ENCODE measurements at places on chromosomes 7 and 10.
A peak's percentile ranks its signal among the peaks of the same experiment; 100 is the strongest.

DNA sequence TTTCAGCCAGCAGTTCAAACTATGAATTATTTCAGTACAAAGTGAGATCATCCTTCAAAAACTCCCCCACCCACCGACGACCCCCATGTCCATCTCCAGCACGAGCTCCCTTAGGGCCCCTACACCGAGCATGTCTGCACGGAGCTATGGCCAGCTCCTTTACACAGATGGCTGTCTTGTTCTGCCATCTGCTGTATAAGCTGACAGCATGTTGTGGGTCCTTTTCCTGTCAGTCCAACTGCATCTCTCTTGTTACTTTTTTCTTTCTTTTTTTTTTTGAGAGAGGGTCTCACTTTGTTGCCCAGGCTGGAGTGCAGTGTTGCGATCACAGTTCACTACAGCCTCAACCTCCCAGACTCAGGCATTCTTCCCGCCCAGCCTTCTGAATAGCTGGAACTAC, 21.6 kb downstream of the NPC1L1 start:
- DNase-seq, result no peak

GRCh38 chr10:101041252-101041761, 10.3 kb downstream of the SFXN3 start:
- DNase-seq, result peak; percentile 81

DNA sequence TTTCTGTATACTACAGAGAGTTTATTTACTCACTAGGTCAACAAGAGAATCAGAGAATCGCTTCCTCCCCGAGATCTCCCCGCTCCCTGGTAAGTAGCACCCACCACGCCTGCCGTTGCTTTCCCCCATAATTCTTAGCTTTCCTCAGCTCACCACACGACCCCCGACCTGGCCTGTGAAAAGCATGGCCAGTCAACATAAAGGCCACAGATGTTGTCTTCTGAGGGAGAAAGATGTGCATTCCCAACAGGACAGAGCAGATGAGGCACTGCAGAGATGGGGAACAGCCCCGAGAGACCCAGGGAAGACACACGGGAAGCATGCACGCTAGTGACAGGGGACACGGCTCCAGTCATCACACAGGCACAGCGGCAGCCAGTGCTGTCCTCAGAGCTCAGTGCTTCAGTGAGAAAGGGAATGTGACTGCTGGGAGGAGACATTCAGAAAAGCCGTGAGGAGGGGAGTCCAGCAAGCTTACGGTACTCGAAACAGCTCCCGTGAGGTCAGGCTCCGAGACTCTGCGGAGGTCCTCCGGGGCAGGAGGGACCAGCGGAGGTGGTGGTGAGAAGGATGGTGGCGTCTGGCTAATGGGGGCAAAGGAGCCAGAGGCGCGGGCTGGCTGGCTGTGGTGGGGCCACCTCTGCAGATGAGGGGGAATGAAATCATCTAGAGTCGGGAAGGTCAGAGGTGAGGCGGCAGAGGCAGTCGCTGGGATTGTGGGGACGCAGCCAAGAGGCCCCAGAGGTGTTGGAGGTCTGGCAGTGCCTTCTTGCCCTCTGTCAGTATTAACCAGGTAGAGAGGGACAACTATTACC, 123.4 kb upstream of the PDLIM1 start:
- no peak for DNase-seq

DNA sequence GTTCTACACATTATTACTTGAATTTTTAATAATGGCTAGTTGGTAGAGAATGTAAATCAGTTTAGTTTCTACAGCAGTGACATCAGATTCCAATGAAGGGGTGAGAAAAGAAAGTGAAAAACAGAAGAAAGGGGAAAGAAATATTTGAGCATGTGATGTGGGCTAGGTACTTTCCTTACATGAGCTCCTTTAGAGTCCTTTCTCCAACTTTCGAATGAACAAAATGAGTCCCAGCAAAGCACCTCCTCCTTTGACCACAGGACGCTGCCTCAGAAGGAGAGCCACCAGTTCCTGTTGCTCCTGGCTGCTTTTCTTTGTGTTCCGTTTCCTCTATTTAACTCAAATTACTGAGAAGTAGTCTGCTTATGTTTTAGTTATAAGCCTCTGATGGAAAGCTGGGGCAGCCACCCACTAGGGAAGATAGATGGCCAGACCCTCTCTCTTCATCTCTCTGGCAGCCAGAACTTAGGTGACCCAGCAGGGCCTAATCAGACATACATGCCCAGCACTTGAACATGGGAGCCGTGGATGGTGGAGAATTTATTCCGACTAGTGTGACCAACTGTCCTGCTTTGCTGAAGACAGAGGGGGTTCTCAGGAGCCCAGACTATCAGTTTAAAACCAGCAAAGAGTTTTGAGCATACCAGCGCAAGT, 82.4 kb upstream of the NME8 start:
- DNase-seq, result no peak

GRCh38 chr7:93203496-93203895, 22.8 kb downstream of the HEPACAM2 start:
- DNase-seq, result no peak

GRCh38 chr10:102744374-102745051, 765 bp downstream of the WBP1L start:
- peak; percentile 1 for DNase-seq

- DNase-seq, result peak; percentile 89
Observed at GRCh38 chr10:8054494-8055407, at the start of gene GATA3. Gene GATA3 (plus strand): TSS chr10:8054688. CDS start chr10:8055656, 968 bp downstream.

DNA sequence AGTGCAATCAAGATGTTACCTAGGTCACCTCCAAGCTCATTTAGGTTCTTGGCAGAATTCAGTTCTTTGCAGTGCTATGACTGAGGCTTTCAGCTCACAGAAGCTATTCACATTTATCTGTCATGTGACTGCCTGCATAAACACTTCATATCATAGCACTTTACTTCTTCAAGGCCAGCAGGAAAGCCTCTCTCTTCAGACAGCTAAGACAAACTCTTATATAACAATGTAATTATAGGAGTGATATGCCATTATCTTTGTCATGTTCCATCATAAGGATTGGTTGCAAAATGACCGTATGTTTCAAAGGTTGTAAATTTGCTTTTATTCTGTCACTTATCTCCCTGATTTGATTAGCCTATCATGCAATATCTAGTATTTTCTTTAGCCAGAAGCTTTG, 78.8 kb upstream of the TMEM196 start:
- no peak for DNase-seq

GRCh38 chr10:63365976-63366765, 99.6 kb downstream of the JMJD1C start:
- no peak for DNase-seq

GRCh38 chr10:42523098-42523497, 115.3 kb downstream of the ZNF33B start:
- DNase-seq, result no peak

- DNase-seq, result no peak
Observed at GRCh38 chr10:61805091-61805490, 96.4 kb upstream of the ARID5B start.

DNA sequence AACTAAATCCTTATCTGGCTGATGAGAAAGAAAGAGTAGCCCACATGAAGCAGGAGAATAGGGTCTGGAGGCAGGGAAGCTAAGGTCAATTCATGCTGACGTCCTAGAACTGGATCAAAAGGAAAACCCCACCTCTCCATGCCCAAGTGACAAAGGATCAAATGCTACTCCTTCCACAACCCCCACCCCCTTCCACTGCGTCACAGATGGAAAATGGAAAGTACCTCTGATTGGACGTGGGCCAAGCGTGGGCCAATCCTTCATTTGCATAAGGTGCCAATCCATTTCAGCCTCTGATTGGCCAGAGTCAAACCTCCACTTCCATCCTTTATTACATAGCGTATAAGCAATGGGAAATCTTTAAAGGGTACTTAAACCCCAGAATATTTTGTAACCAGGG, 431.3 kb upstream of the ETV1 start:
- no peak for DNase-seq

- DNase-seq, result peak; percentile 96
Observed at GRCh38 chr7:65872776-65873581, at the start of gene VKORC1L1. Gene VKORC1L1 (plus strand): TSS chr7:65873074. CDS start chr7:65873372, 298 bp downstream.

- DNase-seq, result no peak
Observed at GRCh38 chr10:14198078-14198477, 132.6 kb downstream of the FRMD4A start.

- DNase-seq, result no peak
Observed at GRCh38 chr7:129859183-129859582, 93.6 kb downstream of the UBE2H start.

GRCh38 chr10:23354630-23355279, 10.2 kb upstream of the C10orf67 start:
- no peak for DNase-seq

DNA sequence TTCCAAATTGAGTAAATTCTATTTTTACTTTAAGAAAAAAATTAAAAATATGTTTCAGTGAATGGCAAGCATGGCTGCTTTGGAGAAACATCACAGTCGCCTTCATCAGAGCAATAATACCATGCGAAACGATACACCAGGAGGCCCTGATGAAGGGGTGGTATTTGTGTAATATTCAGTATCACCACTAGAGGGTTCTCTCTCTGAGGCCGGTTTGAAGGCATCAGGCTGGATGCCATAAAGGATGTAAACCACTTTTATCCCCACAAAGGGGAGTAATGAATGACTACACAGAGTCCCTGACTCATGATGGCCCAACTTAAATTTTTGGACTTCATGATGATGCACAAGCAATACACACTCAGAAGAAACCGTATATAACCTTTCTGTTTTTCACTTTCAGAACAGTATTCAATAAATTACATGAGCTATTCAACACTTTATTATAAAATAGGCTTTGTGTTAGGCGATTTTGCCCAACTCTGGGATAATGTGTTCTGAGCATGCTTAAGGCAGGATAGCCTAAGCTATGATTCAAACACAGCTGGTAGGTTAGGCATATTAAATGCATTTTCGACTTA, 95.5 kb downstream of the PPP1R17 start:
- DNase-seq, result peak; percentile 14

DNA sequence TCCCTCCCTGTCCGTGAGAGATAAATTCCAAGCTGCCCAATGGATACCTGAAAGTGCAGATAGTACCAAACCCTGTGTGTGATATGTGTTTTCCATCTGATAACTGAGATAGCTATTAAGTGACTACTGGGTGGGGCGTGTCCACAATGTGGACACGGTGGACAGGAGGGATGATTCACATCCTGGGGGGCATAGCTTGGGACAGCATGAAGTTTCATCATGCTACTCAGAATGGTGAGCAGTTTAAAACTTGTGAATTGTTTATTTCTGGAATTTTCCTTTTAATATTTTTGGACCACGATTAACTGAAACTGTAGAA, 158.6 kb downstream of the CREB5 start:
- DNase-seq, result no peak

DNA sequence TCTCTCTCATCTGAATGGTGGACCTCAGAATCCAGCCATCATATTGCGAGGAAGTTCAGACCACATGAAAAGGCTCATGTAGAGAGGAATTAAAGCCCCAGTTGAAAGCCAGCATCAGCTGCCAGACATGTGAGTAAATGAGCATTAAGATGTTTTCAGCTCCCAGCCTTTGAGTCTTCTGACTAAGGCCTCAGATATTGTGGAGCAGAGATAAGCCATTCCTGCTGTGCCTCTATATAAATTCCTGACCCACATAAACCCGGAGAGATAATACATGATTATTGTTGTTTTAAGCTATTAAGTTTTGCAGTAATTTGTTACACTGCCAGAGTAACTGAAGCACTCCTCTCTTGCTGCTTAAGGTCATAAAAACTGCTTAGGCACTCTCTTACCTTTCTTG, 14.6 kb downstream of the FAM149B1 start:
- DNase-seq, result no peak

- no peak for DNase-seq
Observed at GRCh38 chr7:66466081-66466600, 162.5 kb upstream of the KCTD7 start.

- no peak for DNase-seq
Observed at GRCh38 chr7:112880818-112881418, 90.7 kb upstream of the TMEM168 start.

GRCh38 chr7:42426163-42426562, 189.2 kb upstream of the GLI3 start:
- no peak for DNase-seq

- no peak for DNase-seq
Observed at GRCh38 chr10:90288391-90288933, 569.4 kb downstream of the HTR7 start.

DNA sequence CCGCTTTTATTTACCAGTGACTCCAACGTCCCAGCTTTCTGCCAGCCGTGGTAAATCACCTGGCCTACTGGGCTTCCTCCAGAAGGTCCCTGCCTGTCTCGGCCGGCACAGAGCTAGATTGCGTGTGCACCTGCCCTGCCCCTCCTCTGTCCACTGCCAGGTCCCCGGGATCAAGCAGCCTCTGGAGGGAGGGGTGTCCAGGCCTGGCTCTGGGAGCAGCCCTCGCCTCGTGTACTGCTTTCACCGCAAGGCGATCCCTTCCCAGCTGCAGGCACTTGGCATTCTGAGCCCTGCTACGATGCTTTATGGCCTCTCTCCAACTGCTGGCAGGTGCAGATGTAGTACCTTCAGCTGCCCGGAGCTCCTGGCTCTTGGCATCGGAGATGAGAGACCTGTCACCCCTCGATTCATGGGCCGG, 7.4 kb downstream of the SLC29A3 start:
- no peak for DNase-seq

- no peak for DNase-seq
Observed at GRCh38 chr10:104323760-104324201, 14.5 kb downstream of the ITPRIP start.

DNA sequence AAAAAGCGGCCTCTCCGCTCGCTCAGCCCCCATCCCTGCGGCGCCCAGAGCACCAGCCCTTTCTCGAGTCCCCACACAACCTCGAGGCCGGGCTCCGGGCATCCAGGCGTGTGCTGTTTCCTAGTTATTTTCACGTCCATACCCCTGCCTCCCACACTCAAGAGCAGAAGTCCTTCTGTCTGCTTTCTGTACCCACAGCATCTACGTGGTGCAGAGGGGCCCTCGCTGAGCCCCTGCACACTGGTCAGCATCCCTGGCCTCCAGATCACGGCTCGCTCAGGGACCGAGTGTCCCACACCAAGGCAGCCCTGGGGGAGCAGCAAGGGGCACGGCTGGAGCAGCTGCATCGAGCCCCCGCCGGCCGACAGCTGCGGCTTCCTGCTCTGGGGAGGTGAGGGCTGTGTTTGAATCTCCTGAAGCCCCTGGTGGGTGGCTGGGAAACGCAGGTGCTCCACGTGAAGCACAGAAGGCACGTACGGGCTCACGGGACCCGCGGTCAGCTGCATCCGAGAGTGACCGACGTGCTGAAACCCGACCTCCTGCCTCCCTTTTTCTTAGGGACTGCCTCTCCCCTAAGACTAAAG, 333.1 kb downstream of the DNAJB6 start:
- no peak for DNase-seq

GRCh38 chr7:131455546-131455945, 100.9 kb downstream of the PODXL start:
- DNase-seq, result no peak

DNA sequence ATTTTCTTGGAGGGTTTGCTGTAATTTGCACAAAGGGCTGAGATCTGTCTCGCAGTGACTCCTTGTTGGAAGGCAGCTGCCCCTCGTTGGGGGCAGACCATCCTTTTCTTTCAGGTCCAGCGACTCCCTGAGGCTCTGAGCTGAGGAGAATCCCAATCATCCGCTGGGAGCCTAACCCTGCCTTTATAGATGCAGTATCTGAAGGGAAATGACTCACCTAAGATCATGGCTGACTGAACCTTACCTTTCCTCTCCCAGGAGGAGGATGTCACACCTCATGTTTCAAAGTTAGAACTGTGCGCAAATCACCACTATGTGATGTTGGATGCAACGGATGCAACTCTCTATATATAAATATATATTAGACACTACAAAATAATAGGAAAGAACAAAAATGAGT, 36.4 kb upstream of the MXI1 start:
- DNase-seq, result no peak
